ENCODE measurements at places on chromosomes 11 and 22.

DNA sequence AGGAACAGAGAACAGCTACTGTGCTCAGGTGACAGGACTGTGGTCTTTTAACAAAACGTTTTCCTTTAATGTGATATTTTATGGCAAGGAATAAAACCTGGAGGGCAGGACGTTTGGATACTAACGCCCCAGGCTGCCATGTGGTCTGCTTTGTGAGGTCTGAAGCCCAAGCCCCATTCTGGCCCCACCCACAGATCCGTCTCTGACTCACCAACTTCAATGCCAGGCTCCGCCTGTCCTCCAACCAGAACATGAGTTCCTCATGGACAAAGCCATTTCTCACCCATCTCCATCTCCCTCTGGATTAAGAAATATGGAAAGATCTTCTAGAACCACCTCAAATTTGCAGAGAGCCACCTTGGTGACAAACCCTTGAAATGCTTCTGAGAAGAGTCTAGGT, 148.8 kb downstream of the CRYBB2 start:
- DNase-seq, result peak; percentile 59

- DNase-seq, result no peak
These were observed 16.0 kb upstream of the POU2AF1 start for GRCh38 chr11:111395081-111395480.

GRCh38 chr11:66973956-66974580, 1.0 kb upstream of the C11orf86 start:
- DNase-seq, result no peak

DNA sequence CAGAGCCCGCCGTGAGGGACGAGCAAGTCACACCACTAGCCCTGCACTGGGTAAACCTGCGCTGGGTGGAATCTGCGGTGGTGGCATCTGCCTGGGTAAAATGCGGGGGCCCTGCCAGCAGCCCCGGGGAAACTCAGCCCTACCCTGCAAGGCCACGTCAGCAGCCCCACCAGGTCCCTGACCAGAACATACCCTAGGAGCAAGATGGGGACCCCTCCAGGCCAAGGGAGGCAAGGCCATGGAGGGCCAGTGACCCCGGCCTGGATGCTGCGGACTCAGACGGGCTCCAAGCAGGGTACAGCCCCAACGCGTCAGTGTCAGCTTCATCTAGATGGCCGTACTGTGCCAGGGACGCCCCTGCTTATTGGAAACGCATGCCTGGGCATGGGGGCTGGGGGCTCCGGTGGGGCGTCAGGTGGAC, 26.3 kb downstream of the TOLLIP start:
- DNase-seq, result no peak

DNA sequence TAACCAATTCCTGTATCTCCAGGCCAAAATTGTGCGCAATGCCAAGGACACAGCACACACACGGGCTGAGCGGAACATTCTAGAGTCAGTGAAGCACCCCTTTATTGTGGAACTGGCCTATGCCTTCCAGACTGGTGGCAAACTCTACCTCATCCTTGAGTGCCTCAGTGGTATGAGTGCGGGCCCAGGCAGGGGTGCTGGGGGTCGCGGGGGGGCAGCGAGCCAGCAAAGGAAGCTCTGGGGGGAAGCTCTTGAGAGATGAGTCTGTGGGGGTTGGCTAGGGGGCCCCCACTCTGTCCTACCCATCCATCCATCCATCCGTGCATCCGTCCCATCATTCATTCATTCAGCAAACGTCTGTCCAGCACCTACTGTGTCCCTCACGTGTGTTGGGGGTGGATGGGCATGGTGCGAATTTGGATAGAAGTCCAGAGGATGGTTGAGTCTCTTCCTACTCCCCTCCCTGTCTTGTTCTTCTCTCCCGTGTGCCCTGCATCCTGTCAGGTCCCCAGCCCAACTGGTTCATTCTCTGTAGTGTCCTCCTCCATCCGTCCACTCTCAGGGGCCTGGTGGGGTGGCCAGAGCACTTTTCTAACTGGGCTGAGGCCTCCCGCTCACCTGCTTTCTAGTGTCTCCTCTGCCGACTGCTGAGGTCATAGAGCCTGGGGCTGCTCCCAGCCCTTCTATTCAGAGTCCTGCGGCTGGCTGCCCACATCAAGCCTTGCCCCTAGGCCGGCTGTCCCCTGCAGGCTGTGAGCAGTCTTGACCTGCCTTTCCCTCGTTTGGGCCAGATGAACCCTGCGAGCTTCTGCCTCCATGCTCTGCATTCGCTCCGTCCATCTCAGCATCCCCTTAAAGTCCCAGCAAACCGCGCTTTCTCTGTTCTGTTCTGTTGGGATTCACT, 3.3 kb downstream of the RPS6KB2 start:
- DNase-seq, result no peak

DNA sequence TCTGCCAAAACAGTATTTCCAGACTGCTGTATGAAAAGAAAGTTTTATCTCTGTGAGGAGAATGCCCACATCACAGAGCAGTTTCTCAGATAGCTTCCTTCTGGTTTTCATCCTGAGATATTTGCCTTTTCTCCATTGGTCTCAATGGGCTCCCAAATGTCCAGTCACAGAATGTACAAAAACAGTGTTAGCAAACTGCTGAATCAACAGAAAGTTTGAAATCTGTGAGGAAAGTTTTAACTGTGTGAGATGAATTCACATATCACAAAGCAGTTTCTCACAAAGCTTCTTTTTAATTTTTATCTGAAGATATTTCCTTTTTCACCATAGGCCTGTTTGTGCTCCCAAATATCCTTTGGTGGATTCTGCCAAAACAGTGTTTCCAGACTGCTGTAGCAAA, 207.2 kb upstream of the TRIM48 start:
- no peak for DNase-seq

GRCh38 chr11:45655012-45655283, 10.5 kb downstream of the CHST1 start:
- DNase-seq, result no peak

DNA sequence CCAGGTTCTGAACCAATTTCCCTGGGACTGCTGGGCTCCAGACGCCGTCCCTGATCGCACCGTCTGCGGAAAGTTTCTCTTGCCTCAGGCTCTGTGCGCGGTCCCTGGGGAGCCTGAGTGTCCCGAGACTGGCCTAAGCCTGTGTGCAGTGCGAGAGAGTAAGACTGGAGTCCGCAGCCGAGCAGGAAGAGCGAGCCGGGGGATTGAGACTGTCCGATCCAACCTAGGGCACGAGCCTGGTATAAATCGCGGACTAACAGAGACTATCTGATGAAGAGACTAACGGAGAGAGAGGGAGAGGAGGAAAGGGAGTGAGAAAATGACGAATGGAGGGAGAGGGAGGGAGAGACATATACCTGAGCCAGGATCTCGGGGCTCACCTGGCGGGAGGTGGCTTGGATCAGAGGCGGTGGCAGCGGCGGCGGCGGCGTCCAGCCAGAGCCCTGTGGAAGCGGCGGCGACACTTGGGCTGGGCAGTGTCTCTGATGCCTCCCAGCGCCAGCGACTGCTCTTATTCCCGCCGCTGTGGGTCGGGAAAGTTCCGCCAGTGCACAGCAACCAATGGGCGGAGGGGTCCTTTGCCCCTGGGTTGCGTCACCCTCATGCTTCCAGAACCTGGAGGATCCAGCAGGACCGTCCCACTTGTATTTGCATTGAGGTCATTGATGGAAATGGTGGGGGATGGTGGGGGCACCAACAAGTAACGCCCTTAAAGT, at the start of gene CALCA:
Gene CALCA (minus strand): TSS at position 487 of the 716 bp plus-strand sequence. CDS start 1,159 bp downstream, outside the sequence.
- DNase-seq, result no peak

DNA sequence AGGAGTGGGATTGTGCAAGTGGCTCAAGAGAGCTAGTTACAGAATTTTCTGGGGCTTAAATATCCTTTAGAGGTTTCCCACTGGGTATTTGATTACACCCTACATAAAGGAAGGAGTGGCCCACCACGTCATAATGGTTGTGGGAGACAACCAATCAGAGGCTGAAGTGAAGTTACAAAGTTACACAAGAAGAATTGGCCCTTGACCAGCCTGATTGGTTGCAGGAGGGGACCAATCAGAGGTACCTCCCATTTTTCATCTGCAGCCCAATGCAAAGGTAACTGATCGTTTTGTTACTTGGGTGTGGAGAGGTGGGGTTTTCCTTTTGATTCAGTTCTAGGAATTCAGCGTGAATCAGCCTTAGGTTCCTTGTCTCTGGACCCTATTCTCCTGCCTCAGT, 430.5 kb upstream of the FAT3 start:
- DNase-seq, result no peak

- peak; percentile 13 for DNase-seq
These were observed 2.4 kb upstream of the TRIM68 start for GRCh38 chr11:4610258-4610935.

- peak; percentile 18 for DNase-seq
These were observed 1.9 kb downstream of the GDPD4 start for GRCh38 chr11:77299528-77299993.

- peak; percentile 38 for DNase-seq
These were observed 731 bp downstream of the GSTP1 start for GRCh38 chr11:67584205-67584880.

DNA sequence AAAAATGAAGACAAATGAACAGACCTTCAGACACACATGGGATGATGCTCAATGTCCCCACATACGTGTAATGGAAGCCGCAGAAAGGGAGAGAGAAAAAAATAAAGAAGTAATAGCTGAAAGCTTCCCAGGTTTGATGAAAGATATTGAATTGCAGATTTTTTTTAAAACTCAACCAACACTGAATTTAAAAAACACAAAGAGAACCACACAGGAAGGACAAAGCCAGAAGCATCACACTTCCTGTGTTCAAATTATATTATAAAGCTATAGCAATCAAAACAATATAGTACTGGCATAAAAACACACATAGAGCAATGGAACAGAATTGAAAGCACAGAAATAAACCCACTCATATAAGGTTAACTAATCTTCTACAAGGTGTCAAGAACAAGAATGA, 26.5 kb downstream of the TMEM45B start:
- no peak for DNase-seq

GRCh38 chr11:11985016-11985715, 23.3 kb downstream of the DKK3 start:
- peak; percentile 72 for DNase-seq

DNA sequence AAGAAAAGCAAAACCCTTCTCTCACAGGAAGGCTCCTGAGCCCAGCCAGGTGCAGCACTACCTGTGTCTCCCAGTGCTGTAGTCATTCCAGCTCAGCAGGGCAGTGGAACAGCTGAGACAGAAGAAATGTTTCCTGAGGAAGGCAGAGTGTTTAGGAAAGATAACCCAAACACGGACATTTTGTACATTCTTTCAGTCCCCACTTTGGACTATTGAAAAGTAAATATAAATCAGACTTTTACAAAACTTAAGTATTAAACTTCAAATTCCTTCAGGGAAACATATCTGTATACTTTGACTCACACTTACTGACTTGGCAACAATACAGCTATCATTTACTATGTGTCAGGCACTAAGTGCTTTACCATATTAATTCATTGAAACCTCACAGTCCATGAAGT, 40.4 kb downstream of the RRAS2 start:
- DNase-seq, result no peak

DNA sequence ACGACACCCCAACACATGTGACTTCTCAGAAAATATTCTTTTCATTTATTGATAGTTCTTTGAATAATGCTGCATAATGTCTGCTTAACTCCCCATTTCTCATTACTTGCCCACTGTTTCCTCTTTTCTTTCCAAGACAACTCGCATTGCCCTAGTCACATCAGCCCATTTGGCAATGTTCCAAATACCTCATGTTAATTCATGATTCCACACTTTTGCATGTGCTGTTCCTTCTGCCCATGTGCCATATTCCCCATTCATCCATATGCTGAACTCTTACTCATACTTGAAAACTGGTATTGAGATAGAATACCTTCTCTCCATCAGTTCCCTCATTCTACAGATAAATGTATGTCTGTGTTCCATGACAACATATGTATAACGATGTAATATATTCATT, 993.7 kb downstream of the OPCML start:
- DNase-seq, result no peak

DNA sequence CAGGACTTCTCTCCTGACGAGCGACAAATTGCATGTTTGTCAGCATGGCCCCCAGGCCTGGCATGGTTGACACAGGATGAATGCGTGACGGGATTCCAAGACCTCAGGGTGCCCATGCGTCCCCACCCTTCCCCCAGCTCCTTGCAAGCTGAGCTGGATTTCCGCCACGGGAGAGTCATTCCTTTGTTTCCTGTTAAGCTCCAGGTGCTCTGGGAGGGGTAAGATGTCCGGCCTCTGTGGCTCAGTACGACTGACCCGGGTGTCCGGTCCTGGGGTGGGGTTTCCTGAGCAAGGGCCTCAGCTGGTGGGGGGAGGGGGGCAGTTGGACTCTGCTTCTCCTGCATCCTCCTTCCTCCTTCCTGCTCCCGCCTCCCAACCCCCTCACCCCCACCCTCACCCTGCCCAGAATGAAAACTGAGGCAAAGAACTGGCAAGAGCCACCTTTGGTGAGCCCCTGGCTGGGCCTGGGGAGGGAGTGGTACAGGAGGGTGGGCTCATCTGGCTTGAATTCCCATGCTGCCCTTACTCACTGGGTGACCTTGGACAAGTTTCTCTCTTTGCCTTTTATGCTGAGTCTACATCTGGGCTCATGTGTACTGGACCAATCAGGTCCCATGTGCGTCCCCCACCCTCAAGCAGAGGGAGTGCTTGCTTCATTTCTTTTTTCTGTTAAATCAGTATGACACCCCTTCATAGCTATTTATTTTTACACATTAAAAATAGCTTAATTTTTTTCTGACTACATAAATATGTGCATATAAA, 2.5 kb downstream of the CDC42EP2 start:
- DNase-seq, result peak; percentile 65

DNA sequence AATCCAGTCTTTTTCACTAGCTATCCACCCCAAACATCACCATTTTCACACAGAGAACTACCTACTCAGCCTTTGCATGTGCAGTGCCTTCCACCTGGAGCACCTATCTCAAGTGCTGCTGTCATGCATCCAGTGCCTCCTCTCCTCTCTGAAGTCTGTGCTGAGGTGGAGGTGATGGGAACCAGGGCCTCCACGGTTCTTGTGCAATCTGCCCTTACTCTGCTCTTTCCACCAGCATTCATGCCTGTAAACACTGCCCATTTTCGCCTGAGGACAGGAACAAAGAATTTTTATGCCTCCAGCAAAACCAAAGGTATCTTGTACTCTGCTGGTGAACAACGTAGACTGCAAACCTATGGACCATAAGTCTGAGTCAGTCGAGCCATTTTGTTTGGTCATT, 27.0 kb downstream of the PITPNB start:
- no peak for DNase-seq

GRCh38 chr11:70650075-70650909, 252.0 kb downstream of the CTTN start:
- DNase-seq, result peak; percentile 41

DNA sequence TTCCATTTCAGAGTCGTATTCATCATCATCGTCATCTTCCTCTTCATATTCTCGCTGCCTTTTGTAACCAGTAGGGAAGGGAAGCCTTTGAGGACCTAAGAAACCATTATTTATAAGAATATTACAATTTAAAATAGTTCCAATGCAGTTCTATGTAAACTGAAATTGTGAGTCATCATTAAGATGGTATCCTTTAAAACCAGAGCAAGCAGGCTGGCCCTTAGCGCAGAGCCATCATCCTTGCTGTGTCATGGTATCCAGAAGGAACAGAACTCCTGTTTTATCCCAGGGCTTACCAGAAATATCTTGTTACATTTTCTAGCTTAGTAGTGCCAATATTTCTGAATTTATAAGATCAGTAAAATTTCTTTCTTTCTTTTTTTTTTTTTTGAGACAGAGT, 12.8 kb downstream of the MISFA start:
- no peak for DNase-seq

All from LHCN-M2 (cell line).